ENCODE measurements at places on chromosomes 4 and X.

DNA sequence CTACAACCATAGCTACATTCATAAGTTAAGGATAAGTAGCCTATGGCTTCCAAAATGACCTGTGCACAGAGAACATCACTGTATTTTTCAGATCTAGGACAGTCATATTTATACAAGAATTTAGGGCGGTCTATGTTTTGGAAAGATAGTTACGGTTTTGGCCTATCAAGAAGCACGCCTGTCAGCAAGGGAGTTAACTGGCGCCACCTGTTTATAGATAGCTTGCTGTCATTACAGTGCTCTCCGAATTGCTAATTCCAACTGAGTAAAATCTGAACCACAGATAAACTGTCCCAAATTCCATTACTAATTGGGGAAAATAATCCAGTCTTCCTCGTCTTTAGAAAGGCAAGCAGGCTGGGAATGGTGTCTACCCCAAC is 646 bp downstream of the ABCB7 start:
- DNase-seq, result no peak

DNA sequence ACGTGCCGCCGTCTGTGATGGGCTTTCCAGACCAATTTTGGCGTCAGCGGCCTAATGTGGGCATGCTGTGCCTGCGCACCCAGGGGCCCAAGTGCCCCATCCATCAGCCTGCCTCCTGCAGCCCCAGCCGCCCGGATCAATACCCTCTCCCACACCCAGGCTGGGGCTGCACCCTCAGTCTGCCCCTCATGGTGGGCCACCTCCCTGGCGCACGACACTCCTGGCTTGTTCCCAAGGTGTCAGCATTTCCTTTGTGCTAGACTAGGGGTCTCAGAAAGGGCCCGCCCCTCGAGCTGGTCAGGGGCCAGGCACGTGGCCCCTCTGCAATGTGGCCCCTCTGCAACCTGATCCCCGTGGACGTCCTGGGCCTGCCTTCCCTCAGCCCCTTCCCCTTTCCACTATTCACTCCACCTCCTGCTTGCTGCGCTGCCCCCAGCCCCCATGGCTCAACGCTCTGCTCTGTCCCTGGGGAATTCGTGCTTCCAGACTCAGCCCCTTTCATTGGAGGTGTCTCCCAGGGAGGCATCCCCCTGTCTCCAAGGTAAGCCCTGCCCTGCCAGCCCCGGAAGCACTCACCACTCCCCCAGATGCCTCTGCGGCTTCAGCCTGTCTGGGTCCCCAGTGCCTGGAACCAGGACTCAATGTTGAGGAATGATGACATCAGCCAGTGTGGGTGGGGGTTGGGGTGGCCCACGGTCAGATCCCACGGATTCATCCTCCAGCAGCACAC is 130.8 kb downstream of the HMX1 start:
- no peak for DNase-seq

GRCh38 chr4:56324011-56324610 is 63.2 kb downstream of the AASDH start:
- DNase-seq, result no peak

DNA sequence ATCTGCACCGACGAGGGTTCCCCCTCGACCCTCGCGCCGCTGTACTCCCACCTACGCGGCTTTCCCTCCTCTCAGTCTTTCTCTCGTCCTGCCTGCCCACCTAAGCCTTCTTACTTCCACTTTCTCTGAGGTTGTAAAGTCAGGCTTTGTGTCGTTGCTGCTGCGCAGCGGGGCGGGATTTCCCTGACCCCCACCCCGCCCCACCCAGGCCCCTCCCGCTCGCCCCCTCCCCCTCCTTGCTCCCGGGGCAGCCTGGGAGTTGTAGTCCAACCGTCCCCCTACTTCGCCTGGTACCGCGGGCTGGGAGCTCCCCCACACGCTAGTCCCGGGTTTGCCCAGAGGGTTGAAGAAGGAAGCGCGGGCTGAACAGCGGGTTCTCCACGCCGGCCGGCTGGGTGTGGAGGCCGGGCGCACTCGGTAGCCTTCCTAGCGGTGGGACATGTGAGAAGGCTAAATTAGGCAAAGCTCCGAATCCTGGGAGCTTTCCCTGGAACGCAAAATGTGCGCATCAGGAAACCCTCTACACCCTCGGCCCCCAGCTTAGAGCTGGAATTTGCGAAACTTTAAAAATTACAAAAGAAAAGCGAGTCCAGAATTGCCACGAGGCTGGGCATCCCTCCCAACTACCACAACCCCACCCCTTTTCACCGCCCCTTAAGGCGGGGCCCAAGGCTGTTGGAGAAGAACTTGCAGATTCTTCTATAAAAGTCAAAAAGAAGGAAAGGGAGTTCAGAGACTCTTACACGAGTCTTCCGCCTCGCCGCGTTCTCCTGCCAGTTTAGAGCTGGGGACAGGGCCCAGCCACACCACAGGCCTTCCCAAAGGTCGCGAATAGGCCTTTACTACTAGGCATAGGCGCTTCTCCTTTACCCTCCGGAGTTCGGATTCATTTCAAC is at the start of gene ATP11C:
ATP11C (minus strand) TSS at position 153 of the 896 bp plus-strand sequence. CDS start 1,011 bp downstream, outside the sequence.
- DNase-seq, result peak; percentile 82

- DNase-seq, result no peak
These were observed 583 bp downstream of the GABRE start for GRCh38 chrX:151973851-151974335.

GRCh38 chrX:135086197-135086854 is 34.0 kb downstream of the ETDB start:
- DNase-seq, result peak; percentile 11

DNA sequence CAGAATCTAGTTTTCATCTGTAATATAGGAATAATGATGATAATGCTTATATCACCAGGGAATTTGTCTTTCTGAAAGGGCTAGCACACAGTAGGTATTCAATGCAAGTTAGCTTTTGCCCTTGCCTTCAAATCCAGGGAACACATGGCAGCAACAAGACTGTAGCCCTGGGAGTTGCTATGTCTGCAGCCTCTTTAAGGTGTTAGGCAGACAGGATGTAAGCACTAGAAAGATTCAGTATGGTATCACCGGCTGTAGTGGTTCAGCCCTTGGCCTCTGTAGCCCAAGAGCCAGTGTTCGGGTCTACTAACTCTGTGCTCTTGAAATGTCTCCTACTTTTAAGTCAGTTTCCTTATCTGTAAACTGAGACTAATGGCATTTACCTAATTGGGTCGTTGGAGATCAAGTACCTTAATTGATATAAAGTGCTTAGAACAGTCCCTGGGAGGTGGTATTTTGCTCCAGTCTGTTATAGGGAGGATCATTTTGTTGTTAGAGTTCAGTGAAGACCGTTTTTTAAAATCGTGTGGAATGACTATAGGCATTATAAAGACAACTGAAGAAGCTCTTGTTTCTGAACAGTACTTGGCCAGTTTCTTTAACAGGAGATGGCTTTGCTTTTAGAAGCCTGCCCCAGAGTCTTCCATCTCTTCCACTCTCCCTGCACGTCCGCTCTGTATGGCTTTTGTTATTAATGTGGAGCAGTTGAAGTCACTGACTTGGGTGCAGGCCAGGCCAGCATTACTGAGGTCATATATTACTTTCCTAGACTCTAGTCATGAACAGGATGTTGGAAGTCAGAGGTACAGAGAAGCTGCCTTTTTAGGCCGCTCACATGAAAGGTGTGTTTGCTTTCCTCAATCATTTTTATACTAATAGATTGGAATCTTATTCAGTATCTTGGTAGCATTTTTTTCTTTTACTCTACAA is 44.8 kb downstream of the GAB1 start:
- DNase-seq, result peak; percentile 61

GRCh38 chrX:23436875-23437274 is 102.2 kb downstream of the PTCHD1 start:
- DNase-seq, result no peak
